Activated CD8-positive, alpha-beta T cell treated with anti-CD3 and anti-CD28 coated beads for 36 hours (primary cell): ENCODE measurements at places on chromosomes 5 and 9. TPM values are rescaled to one million over a fixed set of nuclear protein-coding genes. Genes with fewer than 3 reads are reported as not detected.

DNA sequence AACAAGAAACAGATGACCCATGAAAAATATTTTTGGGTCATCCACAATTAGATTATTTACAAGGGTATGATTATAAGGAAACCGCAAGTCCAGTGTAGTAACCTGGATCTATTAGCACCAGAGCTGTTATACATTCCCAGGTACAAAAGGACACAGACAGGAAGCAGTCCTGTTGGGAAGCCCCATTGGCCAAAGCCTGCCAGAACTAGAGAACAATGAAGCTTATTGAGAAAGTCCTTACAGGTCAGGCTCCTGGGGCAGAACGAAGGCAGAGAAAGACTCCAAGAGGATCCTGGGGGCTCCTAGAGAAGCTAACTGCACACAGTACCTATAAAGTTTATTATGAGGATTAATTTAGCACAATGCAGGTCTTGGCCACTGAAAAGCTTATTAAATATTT lies 169.9 kb downstream of the PARP8 start:
- peak overlapping the region; percentile 18 for H3K27ac ChIP-seq
- no peak overlapping the region for H3K4me3 ChIP-seq
- no peaks in the 10 kb centered on the region for H3K4me1 ChIP-seq
- peaks cover 19% of the 10 kb centered on the region for H3K36me3 ChIP-seq

DNA sequence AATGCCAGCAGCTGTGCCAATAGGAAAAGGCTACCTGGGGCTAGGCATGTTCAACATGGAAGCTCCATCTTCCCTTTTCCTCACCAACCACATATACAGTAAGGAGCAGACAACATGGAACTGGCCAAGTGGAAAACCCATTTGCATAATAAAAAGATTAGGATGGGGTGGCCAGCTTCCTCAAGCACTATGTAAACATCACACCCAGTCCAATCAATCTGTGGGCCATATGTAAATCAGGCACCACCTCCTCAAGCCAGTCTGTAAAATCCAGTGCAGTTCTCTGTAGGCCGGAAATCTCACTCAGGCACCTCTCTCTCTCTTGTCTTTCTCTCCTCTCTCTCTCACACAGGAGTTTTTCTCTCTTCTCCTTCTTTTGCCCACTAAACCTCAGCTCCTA lies 360.2 kb upstream of the GRIA1 start:
- H3K4me1 ChIP-seq: no peaks in the 10 kb centered on the region
- no peaks in the 10 kb centered on the region for H3K36me3 ChIP-seq
- DNase-seq: no peak
- no peak overlapping the region for H3K27ac ChIP-seq
- no peaks in the 10 kb centered on the region for H3K27me3 ChIP-seq

SPINK4 gene
- not detected for total RNA-seq

DNA sequence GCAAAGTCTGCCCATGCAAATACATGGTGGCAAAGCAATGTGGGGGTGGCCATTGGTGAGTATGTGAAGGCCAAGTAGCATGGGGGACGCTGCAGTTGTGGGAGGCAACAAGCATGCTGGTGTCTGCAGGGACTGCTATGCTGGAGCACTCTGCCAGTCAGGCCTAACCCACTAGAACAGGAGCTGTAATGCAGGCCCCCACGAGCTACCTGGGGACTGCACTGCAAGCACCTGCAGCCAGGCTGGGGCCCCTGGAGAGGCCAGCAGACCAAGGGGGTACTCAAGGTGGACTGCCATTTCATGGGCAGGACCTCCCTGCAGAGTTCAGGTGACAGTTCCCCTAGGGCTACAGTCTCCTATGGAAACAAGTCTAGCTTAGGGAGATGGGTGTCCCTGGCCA lies 183.8 kb upstream of the PDE4D start:
- no peaks in the 10 kb centered on the region for H3K36me3 ChIP-seq
- no peak overlapping the region for H3K4me3 ChIP-seq
- H3K4me1 ChIP-seq: no peaks in the 10 kb centered on the region
- DNase-seq: no peak

OR5C1 gene
- total RNA-seq: not detected

GRCh38 chr5:83172655-83173054 lies 95.3 kb downstream of the XRCC4 start:
- no peaks in the 10 kb centered on the region for H3K36me3 ChIP-seq
- no peak overlapping the region for H3K27ac ChIP-seq
- peaks cover 2% of the 10 kb centered on the region for H3K4me1 ChIP-seq
- H3K4me3 ChIP-seq: no peak overlapping the region
- DNase-seq: no peak
- H3K27me3 ChIP-seq: no peaks in the 10 kb centered on the region

DNA sequence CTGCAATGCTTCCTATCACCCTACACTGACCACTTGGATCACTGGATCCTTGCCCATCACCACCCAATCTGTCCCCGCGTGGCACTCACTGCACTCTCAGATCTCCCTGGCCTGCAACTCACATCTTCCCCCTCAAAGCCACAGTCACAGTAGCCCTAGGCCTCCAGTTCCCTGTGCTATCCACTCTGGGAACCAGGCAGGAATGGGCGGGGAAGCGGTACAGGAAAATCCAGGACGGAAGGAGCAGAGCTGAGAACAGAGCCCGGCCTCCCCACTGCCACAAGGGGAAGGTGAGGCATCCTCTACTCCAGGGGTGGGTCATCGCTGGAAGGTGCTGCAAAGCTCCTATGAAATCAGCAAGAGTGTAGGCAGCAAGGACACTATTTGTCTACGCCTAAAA lies 102.6 kb downstream of the ESM1 start:
- no peak overlapping the region for H3K27ac ChIP-seq
- no peak for DNase-seq
- no peak overlapping the region for H3K4me3 ChIP-seq
- peaks cover 49% of the 10 kb centered on the region for H3K27me3 ChIP-seq
- H3K4me1 ChIP-seq: peaks cover 12% of the 10 kb centered on the region
